ENCODE measurements at places on chromosomes 3 and 15. TPM values are rescaled to one million over a fixed set of nuclear protein-coding genes. Genes with fewer than 3 reads are reported as not detected.

Gene GOLGA8S
- total RNA-seq, result not detected

Gene CKMT1B
- total RNA-seq, result not detected

Gene CLDN11
- 27.6 TPM for total RNA-seq

Gene ADAMTS17
- 0.40 TPM for total RNA-seq

GRCh38 chr3:10371789-10372188 lies 50.9 kb upstream of the SEC13 start:
- no peak for DNase-seq

Measured in lung microvascular endothelial cell (primary cell).